ENCODE measurements at places on chromosomes 11 and 22.
A peak's percentile ranks its signal among the peaks of the same experiment; 100 is the strongest.

- DNase-seq = no peak
Measured at GRCh38 chr11:128575961-128576350, 11.4 kb downstream of the ETS1 start.

GRCh38 chr11:859394-860131 lies 16.9 kb downstream of the TSPAN4 start:
- DNase-seq = peak; percentile 71

DNA sequence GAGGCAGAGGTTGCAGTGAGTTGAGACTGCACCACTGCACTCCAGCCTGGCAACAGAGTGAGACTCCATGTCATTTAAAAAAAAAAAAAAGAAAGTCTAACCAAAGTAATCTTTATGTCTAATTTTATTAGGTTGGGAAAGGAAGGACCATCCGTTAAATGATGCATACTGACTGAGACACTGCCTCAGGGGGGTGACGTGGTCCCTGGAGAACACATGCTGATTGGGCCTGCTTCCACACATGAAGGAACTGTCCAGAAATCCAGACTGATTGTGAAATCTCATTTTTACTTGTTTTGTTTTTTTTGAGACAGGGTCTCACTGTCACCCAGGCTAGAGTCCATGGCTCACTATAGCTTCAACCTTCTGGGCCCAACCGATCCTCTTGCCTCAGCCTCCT lies 5.5 kb downstream of the SF3A1 start:
- DNase-seq = no peak

DNA sequence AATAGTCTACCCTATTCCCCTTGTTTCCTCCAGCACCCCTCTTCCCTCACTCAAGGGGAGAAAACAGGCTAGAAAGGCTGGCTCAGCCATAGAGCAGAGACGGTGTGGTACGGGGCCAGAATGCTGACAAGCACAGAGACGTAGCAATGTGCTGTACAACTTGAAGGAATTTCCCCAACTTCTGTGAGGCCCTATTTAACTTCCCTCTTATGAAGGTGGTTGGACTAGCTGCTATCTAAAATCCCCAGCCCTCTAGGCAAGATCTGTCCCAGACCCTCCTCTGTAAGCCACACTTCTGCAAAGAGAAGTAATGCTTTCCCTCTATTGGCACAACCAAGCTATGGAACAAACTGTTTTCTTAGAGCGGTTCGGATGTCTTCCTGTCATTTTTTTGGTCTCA lies 37.8 kb downstream of the PLEKHA7 start:
- DNase-seq = no peak

- DNase-seq = no peak
Measured at GRCh38 chr11:67332081-67332691, 21.2 kb downstream of the POLD4 start.

GRCh38 chr11:134625151-134625550 lies 213.1 kb upstream of the B3GAT1 start:
- DNase-seq = no peak

DNA sequence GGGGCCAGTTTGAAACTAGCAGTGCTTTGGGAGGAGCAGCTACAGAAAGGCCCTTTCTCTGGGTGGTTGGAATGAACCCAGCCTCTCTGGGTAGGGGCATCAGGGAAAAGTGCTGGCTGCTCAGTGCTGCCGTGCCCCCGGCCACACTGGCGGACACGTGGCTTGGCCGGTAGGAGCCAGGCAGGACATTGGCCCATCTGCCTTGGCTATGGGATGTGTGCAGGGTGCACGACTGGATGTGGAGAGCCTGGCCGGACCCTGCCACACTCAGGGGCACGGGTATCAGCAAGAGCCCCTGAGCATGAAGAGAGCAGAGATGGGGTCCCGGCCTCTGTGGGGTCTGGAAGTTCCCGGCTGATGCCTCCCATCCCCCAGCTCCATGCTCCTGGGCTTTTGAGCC lies 46.6 kb downstream of the TPCN2 start:
- no peak for DNase-seq

DNA sequence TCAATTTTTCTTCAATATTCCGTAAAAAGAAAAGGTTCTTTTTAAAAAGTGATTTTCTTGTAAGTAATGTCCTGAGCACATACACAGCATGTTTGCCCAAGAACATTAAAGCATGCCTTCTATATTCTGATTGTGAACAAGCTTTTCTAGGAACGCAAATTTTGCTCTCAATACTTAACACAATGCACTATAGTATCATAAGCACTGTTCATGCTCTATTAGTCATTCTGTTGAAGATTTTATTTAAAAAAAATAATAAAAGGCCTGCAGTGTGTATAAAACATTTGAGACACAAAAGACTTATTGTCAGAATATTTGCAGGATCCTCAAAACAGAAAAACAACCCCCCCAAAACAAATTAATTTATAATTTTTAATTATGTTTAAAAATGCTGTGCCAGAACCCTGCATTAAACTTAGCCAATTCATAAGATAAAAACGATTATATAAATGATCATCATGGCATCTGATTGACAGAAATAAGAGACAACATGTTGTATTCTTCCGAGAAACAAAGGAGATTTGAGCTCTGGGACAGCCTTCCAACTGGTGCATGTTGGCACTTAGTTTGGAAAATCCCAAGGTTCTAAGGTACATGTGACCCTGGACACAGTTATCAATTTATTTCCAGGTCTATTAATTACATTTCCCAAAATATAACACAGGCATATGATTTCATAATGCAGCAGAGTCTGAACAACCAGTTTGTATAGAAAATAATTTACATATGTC lies 13.1 kb downstream of the MTMR2 start:
- DNase-seq = no peak

GRCh38 chr11:69301081-69301454 lies 7.1 kb downstream of the MYEOV start:
- DNase-seq = no peak

DNA sequence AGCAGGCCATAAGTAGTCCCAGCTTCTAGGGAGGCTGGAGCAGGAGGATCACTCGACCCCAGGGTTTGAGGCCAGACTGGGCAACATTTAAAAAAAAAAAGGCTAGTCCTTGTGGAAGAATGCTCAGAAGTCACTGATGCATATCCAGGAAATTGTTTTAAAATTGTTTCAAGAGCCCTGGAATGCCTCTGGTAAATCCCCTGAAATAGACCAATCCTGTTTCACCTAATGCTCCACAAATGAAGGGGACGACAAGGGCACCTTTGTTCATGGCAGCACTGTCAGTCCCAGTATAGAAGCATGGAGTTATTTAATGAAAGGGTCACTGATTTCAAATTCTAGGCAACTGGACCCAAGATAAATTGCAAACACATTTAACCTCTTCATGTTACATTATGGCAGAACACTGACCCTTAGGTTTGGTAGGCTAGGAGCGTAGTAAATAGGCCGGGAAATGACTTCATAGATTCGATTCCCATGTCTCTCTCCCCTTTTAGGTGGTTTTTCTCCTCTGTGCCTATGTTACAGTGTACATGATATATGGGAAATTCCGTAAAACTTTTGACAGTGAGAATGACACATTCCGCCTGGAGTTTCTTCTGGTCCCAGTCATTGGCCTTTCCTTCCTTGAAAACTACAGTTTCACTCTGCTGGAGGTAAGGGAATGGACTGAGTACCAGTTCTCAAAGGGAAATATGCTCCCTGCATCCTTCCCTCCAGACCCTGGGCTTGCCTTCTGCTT lies 11.4 kb downstream of the KDELR3 start:
- no peak for DNase-seq

DNA sequence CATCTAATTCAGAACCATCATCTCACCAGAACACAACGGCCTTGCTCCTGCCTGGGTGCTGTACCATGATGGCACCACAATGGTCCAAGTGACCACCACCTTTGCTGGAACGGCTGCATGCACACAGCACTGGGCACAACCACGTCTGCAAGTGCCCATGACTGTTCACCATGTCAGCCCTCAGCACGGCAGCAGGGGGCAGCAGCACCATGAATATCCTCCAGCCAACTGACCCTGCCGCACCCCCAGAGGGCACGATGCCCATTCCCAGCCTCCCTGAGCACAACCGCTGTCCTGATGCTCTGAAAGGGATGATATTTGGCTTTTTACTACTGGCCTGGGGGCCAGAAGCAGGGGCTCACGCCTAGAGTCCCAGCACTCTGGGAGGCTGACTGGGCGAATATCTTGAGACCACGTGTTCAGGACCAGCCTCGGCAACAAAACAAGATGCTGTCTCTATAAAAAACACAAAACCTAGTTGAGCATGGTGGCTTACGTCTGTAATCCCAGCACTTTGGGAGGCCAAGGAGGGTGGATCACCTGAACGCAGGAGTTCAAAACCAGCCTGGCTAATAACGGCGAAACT lies 25.7 kb downstream of the DRD4 start:
- DNase-seq = no peak

DNA sequence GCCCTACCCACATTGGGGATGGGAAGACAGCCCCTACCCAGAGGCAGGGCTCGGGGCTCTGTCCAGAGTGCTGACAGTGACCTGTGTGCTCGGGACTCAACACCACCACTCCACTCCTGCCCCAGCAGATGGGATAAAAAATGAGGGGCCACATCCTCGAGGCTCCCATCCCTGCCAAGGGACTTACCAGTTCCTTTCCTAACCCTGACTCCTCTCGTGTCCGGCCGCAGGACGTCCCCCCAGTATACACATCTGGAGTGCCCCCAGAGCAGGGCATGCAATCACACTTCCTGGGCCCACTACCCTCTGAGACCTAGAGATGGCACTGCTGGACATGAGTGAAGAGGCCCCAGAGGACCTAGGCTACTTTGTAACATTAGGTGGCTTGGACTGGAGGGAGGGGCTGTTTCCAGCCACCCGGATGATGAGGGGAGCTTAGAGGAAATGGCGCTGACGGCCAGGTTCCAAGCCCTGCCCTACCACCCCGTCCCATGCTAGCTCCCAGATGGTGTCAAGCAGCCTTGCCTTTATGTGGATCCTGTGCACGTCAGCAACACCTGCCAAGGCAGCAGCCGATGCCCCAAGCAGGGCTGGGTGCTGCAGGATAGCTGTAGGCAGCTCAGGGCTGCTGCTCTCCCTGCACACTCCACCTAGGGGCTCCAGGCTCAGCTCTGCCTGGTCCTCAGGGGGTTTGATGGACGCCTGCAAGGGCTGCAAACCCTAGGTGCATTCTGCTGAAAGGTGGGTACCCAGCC lies 86.6 kb downstream of the DGCR2 start:
- DNase-seq = no peak
